ENCODE measurements at places on chromosomes 2 and 18. TPM values are rescaled to one million over a fixed set of nuclear protein-coding genes. Genes with fewer than 3 reads are reported as not detected.

GRCh38 chr2:240250150-240250984 lies 109.9 kb upstream of the OTOS start:
- no peaks in the 10 kb centered on the region for H3K36me3 ChIP-seq
- no peak overlapping the region for H3K4me3 ChIP-seq
- H3K27me3 ChIP-seq: no peaks in the 10 kb centered on the region
- H3K4me1 ChIP-seq: peaks cover 22% of the 10 kb centered on the region

CAVIN2 gene
- total RNA-seq: 43.4 TPM

DNA sequence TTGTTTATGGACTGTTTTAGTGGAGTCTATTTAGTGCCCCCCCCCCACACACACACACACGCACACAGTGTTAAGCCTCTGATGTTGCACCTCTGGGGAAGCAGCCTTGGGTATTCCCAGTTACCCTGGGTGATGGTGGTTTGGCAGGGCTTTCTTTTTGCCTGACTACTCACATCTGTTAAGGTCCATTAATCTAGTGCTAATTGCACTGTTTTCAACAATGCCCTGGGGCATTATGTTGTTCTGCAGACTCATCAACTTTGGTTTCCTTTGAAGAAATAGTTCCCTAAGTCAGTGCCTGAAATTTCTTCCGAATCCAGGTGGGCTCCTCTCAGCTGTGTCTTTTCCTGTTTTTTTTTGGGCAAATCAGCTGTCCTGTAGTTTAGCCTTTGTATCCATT lies 34.7 kb downstream of the SPOPL start:
- H3K27ac ChIP-seq: no peak overlapping the region
- DNase-seq: no peak
- peaks cover 2% of the 10 kb centered on the region for H3K4me1 ChIP-seq
- peaks cover 9% of the 10 kb centered on the region for H3K36me3 ChIP-seq
- no peak overlapping the region for H3K4me3 ChIP-seq

DNA sequence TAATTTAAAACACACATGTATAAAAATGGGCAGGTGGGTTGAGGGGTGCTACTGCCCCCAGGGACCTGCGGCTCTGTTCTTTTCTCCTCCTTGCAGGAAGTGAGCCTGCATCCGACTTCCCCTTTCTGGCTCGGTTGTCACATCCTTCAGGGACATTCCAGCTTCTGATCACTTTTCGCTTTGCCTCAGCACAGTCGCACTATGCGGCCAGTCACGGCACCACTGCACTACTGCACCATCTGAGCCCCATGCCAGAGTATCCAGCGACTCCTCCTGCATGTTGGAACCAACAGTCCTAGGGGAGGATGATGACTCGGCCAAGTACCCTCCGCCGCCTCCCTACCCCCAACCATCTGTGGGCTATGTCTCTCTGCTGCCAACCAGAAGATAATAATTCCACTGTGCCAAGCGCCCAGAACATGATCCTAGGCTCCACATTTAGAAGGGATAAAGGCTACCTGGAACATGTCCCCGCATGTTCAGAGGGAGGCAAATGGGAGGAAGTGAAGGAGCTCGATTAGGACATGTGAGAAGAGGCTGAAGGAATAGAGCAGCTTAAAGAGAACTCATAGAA lies 17.6 kb downstream of the CDC42EP3 start:
- DNase-seq: peak; percentile 80
- H3K27me3 ChIP-seq: no peaks in the 10 kb centered on the region
- peaks cover 67% of the 10 kb centered on the region for H3K4me1 ChIP-seq
- peak overlapping the region; percentile 9 for H3K4me3 ChIP-seq

RUFY4 gene
- total RNA-seq: not detected

- H3K27ac ChIP-seq: no peak overlapping the region
- no peak overlapping the region for H3K4me3 ChIP-seq
- no peaks in the 10 kb centered on the region for H3K36me3 ChIP-seq
- H3K27me3 ChIP-seq: no peaks in the 10 kb centered on the region
- DNase-seq: no peak
- H3K4me1 ChIP-seq: peaks cover 5% of the 10 kb centered on the region
These were observed 18.5 kb downstream of the B3GNT7 start for GRCh38 chr2:231413921-231414476.

DNA sequence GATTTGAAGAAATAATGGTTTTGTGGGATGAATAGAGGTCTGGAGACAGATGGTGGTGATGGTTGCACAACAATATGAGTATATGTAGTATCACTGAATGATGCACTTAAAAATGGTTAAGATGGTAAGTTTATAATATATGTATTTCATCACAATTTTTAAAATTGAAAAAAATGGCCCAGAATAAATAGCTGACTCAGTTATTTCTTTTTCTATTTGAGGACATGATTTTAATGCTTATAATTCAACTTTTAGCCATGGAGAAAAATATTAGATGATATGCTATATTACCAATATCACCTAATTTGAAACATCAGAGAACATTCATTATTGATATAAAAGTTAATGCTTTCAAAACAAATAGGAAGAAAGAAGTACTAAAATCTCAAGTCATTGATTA lies 339.8 kb upstream of the LINC00305 start:
- H3K4me3 ChIP-seq: no peak overlapping the region
- H3K36me3 ChIP-seq: no peaks in the 10 kb centered on the region
- H3K4me1 ChIP-seq: no peaks in the 10 kb centered on the region
- no peak overlapping the region for H3K27ac ChIP-seq

GRCh38 chr2:854460-854859 lies 96.2 kb upstream of the SNTG2 start:
- DNase-seq: no peak
- no peaks in the 10 kb centered on the region for H3K36me3 ChIP-seq
- H3K4me3 ChIP-seq: no peak overlapping the region

DNA sequence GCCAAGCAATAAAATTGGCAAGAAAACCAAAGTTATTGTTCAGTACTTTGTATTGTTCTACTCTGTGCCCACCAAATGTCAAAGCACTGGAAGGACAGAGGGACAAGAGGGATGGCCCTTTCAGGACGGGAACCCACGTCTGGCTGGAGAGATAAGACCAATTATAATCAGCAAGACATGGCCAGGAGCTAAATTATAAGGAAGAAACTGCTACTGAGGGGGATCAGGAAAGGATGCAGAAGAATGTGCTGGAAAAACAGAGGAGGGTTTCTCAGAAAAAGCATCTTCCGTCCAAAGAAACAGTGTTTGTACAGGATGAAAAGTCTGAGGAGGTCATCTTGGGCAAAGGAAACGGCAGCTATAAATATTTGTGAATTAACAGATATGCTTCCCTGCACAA lies 46.4 kb upstream of the NARS1 start:
- H3K4me1 ChIP-seq: peaks cover 6% of the 10 kb centered on the region
- no peak overlapping the region for H3K27ac ChIP-seq
- no peaks in the 10 kb centered on the region for H3K27me3 ChIP-seq
- H3K4me3 ChIP-seq: no peak overlapping the region

DOK6 gene
- total RNA-seq: not detected

ERLEC1 gene
- 150 TPM for total RNA-seq

All from ascending aorta (tissue), 2 donors.